ENCODE measurements at places on chromosomes 3 and 15.

DNA sequence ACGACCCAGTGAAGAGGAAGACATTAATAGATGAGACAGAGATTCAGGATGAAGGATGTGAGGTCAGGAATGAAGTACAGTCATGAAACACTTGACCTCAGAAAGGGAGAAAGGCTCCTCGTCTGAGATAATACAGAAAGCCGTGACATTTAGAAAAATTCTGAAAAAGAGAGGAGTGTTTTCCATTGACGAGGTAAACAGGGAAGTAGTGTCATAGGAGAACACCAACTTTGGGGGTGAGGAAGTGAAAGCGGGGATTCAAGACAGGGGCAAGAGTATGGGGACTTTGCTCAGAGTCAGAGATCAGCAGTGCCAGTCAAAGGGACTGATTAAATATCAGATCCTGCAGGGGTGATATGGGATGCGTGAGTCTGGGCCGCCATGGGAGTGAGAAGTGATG is 160.9 kb downstream of the PLCL2 start:
- DNase-seq = no peak

GRCh38 chr15:39239562-39239961 is 341.3 kb upstream of the THBS1 start:
- DNase-seq = peak; percentile 89

DNA sequence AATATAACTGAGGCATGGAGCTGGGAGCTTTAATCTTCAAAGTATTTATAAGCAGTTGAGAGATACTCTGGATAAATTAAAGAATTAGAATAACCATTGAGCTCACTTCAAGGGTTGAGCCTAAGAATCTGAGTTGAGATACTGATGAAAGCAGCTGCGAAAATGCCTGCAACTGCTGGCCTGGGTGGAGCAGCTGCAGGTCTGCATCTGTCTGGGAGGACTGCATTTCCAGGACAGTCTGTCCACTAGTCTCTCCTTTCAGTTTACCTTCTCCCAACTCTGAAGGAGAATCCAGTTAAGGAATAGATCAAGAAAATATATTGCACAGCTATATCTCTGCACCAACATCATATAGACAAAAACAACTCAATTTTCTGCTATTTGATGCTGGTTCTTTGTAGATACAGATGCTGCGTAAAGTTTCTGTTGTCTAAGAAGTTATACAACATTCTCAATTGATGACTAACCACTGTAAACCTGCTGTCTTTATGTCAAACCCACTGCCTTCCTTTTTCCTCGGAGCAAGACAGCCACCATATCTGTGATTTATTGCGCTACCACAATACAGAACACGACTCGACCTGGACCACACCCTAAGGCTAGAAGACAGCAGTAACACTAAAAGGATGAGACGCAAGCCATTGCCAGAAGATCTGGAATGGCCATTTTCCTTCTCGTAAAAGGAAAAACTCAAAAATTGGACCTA is 245.1 kb downstream of the MAGI1 start:
- DNase-seq = peak; percentile 23

- no peak for DNase-seq
These were observed 54.2 kb upstream of the SEMA6D start for GRCh38 chr15:47663101-47663500.

DNA sequence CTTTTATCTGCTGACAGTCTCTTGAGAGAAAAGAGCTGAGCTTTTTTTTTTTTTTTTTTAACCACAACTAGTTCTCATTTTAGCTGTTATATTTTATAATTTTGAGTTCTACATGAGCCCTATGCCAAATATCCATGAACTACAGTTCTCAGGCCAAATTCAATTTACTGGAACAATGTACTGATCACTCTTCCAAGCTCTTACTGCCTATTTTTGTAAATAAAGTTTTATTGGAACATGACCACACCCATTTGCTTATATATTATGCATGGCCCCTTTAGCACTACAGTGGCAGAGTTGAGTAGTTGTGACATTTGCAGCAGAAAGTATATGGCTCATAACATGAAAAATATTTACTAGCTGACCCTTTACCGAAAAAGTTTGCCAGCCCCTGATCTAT is 129.2 kb upstream of the SKOR1 start:
- DNase-seq = no peak

- DNase-seq = no peak
These were observed 11.8 kb upstream of the HES1 start for GRCh38 chr3:194124193-194124592.

DNA sequence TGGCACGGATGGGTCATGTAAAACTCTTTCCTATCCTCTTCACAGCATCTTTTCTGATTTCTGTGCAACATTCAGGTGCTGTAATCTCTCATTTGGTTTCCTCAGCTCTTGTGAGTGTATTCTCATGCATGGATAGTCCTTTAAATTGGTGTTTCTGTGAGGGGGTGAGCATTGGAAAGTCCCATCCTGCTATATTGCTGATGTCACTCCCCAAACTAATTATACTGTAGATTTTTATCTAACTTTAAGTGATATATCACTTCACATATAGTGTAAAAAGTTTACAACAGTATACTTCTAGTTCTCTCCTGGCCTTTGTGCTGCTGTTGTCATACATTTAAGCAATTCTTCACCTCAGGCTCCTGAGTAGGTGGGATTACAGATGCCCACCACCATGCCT is 102.7 kb downstream of the GLDN start:
- DNase-seq = no peak

DNA sequence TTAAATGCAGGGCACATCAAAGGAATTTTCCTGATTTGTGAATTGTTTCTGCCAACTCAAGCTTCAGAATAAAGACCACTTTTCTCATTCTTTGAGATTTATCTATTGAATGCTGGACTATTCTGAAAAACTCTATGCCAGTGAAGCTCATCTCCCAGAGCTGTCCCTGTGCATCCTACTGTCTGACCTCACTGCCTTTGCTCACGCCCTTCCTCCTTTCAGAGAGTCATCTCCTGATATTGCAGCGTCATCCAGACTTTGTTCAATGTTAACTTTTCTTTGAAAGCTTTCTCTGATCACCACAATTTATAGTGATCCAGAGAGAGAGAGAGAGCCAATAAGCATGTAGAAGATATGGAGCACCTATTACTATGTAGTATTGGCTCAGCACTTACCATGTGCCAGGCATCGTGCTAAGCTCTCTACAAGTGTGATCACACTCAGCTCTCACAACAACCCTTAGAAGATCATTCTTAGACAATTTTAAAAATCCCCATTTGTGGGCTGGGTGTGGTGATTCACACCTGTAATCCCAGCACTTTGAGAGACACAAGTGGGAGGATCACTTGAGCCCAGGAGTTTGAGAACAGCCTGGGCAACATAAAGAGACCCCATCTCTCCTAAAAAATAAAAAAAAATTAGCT is 30.2 kb upstream of the TLE3 start:
- DNase-seq = no peak

DNA sequence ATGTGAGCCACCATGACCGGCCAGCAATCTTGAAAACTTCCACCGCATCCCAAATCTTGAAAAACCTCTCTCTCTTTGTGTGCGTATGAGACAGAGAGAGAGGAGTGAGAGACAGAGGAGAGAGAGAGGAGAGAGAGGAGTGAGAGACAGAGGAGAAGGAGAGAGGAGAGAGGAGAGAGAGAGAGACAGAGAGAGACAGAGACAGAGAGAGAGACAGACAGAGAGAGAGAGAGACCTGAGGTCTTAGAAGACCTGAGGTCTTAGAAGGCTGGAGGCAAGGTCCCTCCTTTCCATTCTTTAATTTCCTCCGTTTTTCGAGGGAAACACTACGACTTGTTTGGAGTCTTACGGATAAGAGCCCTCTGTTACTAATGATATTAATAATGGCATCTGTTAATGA is 39.5 kb downstream of the TMEM40 start:
- no peak for DNase-seq

- DNase-seq = peak; percentile 65
These were observed 86.8 kb downstream of the MYO5A start for GRCh38 chr15:52441841-52442240.

GRCh38 chr15:67065531-67066005 is at the start of gene SMAD3:
SMAD3 (plus strand) TSS chr15:67065602; CDS start chr15:67066155, 553 bp downstream.
- DNase-seq = peak; percentile 93

GRCh38 chr3:70857916-70858315 is 545.5 kb upstream of the MDFIC2 start:
- DNase-seq = peak; percentile 67

DNA sequence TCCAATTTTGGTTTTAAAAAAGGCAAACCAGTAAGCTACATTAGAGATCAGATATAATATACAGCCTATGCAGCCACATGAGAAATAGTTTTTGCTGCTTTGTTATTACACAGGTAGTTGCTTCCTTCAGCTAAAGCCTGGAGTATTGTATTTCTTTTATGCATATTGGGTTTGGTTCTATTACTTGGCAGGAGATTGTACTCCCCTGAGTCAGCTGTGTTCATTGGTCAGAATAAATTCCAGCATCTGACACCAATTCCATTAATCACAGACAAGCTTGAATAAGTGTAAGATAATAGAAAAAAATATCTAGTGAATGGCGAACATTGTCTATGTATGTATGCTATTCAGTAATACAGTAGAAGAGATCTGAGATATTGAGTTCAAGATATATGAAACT is 26.1 kb upstream of the ZCWPW2 start:
- peak; percentile 79 for DNase-seq

- DNase-seq = no peak
These were observed 5.4 kb downstream of the ISL2 start for GRCh38 chr15:76342058-76342381.

- DNase-seq = no peak
These were observed 29.0 kb upstream of the BCL6 start for GRCh38 chr3:187774185-187774789.

GRCh38 chr15:77706482-77707244 is 74.0 kb upstream of the LINGO1 start:
- DNase-seq = no peak

GRCh38 chr3:33791477-33792166 is 6.8 kb upstream of the PDCD6IP start:
- DNase-seq = no peak

DNA sequence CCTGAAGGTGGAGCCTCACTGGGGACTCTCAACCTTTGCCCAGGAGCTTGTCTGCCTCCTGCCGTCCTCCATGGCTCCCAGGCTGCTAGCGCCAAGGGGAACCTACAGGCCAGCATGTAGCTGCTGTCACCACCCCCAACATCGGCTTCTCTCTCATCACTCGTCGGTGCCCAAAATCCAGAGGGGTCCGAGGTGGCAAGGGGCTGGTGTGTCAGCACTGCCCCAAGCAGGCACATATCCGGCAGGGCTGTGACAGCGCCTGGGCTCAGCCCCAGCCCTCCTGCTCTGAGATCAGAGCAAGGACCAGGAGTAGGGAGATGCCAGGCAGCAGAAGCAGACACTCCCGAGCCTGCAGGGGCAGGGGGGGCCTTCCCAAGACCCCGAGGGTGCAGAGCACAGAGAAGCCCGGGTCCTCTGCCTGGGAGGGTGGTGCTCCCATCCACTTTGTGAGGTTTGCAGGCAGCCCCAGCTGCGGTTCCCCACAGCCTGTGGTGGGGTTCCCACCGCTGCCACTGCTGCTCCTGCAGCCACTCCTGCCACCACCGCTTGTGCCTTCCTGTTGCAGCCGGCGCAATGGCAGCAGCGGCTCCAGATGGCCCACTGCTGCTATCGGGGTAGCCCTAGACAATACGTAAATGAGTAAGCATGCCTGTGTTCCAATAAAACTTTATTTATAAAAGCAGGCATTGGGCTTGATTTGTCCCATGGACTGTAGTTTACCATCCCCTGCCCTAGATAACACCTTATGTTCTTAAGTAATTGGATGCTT is 451.0 kb downstream of the EPHA6 start:
- no peak for DNase-seq

GRCh38 chr3:121431726-121432517 is 113.9 kb downstream of the POLQ start:
- peak; percentile 29 for DNase-seq

- DNase-seq = no peak
These were observed 194.2 kb downstream of the ATP10A start for GRCh38 chr15:25668901-25669300.

- DNase-seq = no peak
These were observed 6.8 kb downstream of the CSK start for GRCh38 chr15:74788683-74789151.

DNA sequence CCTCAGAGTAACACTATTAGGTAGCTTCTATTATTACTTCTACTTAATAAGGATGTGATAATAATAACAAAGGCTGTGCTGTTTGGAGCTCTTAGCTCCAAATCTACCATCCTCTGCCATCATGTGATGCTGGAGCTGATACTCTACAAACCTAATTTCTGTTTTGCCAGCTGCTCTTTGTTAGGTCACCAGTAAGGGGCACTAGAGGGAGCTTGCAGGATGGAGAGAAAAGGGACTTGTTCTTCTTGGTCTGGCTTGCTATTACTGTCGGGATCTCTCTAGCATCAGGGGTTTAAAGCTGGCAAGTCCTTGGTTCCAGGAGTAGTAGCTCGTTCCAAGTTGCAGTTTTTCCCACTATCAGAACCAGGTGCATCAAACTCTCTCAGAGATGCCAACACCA is 194.9 kb upstream of the KBTBD8 start:
- DNase-seq = no peak

GRCh38 chr3:126105691-126106187 is 21.8 kb upstream of the SLC41A3 start:
- no peak for DNase-seq

DNA sequence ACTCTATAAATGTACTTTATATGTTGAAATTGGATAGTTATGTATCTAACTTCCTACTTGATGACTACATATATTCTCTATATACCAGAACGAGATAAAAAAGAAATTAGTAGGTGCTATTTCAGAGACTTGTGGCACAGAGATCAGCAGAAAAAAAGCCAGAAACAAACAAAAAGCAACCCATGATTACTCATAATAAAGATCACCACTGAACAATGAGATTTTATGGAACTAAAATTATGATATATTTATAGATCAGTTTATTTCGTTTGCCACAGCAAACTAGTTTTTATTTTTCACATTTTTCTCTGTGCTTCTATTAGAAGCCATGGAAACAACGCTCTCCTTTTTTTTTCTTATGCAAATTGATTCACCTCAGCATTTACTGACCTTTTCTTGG is 15.1 kb upstream of the PROK2 start:
- no peak for DNase-seq

- DNase-seq = peak; percentile 22
These were observed 657 bp downstream of the PATL2 start for GRCh38 chr15:44710236-44711095.

- DNase-seq = no peak
These were observed 89.2 kb downstream of the BOC start for GRCh38 chr3:113300596-113300995.

Measured in astrocyte (in vitro differentiated cells and primary cell).